ENCODE measurements at places on chromosomes 7 and 10.

DNA sequence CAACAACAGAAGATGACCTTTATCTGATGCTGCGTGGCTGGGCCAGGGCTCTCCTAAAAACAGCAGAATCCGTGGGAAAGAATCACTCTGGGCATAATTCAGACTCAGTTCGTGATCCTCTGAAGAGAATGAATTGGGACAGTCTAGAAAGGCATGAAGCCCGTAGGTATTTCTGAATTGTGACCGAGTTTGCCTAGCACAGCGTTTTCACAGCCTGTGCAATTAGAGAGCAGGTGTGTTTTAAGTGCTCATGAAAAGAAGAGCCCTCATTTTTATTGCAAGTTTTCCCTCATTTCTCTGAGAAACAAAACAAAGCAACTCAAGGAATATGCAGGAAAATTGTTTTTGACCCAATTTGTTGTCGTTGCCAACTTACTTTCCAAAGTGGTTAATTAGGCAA, 366.2 kb downstream of the WDR11 start:
- DNase-seq = no peak

GRCh38 chr10:131701131-131701947, 199.5 kb upstream of the PPP2R2D start:
- no peak for DNase-seq

DNA sequence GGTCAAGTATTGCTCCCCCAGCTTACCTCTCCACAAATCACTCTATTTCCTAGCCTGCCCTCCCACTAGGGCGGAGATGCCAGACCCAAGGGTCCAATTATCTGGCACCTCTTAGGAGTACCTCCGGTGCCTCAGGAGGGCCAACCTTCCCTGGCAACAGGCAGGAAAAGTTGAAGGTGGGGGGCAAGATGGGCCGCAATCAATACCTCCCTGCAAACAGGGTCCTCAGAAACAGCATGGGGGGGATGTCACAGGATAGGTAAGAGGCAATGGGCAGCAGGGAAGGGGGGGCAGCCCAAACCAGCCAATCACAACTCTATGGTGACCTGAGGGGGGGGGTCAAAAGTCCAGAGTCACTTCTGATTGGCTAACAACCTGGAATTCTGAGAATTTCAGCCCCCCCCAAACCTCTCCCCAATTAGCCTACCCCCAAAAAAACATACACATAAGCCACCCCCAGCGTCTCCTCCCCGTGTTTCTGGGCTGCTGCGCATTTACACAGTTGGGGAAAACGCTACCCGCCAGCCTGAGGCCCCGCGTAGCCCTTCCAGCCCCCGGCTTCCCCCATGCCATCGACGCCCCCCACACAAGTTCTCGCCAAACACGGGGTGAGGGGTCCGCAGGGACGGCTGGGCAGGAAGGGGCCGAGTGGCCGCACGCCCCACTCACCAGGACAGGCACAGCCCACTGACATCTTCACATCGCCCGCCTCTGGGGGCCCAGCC, 589 bp downstream of the LDB1 start:
- DNase-seq = peak; percentile 86

- DNase-seq = no peak
Measured at GRCh38 chr10:51706225-51706624, 6.8 kb upstream of the CSTF2T start.

- DNase-seq = no peak
Measured at GRCh38 chr7:47525066-47525623, 56.8 kb downstream of the TNS3 start.

GRCh38 chr7:131424219-131424822, 96.6 kb downstream of the MKLN1 start:
- peak; percentile 56 for DNase-seq

GRCh38 chr7:141731476-141732149, 6.5 kb upstream of the SSBP1 start:
- no peak for DNase-seq

DNA sequence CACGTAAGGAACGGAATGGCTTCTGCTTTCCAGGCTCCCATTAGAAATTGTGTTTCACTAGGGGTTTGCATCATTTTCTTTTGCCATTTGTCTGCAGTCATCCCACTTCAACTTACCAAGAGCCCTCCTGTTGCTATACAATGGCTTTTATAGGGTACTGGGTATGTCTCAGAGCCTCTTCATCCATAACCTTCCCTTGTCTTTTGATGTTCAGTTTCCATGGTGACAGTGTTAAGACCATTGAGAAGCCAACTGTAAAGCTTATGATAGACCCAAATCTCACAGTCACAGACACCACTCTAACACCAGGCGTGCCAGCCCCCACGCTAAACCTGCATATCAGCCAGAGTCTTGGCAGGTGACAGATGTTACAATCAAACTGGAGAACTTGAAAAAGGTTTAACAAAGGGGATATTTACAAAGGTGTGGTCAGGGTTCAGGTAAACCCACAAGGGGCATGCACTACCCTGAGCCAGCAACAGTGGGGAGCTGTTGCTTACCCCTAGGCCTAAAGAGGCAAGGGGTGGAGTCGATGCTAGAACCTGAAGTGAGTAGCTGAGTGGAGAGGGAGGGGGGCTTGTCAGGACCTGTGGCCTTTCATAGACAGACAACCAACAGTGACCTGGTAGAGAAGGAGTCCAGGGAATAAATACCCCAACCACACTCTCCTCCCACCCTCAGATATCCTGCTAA, 53.2 kb upstream of the ABLIM1 start:
- DNase-seq = no peak

DNA sequence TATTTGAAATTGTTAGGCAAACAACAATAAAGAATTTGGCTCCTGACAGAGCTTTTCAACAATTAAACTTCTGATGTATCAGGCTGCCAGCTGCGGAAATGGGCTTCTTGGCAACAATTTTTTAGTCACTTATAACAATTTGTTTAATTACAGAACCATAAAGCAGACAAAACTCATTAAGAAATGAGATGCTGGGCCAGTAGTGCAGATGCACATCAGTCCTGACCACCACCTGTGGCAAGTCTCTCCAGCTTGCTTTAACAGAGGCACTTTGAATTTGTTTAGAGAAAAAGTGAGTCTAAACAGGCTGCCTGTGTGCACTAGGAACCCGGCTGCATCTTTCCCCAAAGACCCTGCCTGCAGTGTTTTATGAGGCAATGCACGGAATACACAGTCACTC, 1124.4 kb downstream of the NXPH1 start:
- DNase-seq = no peak

DNA sequence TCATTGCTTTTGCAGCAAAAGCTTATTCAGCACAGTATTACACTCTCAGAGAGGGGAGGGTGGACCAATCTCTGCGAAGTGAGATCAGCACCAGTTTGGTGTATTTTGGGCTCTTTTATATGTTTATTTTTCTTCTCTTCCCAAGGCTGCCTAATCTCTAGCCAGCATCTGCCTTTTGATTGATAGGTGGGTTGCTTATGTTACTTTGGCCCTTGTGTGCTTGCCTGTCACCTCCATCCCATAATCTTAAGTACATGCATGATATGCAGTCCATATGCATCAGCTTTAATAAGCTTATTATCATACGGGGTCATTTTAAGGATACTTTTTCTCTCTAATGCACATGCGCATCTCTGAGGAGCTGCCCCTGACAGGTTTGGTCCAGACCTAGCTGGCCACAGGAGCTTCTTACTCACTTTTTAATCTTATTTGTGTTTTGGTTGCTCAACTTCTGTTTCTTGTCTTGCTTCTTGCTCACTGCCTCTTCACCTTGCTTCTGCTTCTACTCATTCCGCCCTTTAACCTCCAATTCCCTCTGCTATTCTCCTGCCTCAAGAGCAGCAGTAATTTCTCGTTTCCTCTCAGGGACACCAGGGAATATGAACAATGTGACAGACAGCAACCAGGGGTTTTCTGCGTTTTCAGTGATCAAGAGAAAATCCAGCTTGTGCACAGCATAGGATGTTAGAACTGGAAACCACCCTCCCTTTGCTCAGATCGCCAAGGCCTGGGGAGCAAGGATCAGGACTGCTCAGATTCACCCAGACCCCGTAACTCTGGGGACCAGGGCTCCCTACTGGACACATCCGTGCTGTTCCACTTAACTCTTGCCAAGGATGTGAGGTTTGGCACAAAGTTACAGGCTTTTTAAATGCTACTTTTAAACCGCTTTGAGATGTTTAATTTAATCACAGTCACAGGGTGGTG, 10.0 kb downstream of the RGR start:
- DNase-seq = no peak

GRCh38 chr10:650441-650851, 39.0 kb downstream of the DIP2C start:
- DNase-seq = no peak

All from EH (cell line).